ENCODE measurements at places on chromosomes 12 and 14.
A peak's percentile ranks its signal among the peaks of the same experiment; 100 is the strongest.

GRCh38 chr14:99441157-99441870, 39.3 kb downstream of the SETD3 start:
- no peak for DNase-seq

DNA sequence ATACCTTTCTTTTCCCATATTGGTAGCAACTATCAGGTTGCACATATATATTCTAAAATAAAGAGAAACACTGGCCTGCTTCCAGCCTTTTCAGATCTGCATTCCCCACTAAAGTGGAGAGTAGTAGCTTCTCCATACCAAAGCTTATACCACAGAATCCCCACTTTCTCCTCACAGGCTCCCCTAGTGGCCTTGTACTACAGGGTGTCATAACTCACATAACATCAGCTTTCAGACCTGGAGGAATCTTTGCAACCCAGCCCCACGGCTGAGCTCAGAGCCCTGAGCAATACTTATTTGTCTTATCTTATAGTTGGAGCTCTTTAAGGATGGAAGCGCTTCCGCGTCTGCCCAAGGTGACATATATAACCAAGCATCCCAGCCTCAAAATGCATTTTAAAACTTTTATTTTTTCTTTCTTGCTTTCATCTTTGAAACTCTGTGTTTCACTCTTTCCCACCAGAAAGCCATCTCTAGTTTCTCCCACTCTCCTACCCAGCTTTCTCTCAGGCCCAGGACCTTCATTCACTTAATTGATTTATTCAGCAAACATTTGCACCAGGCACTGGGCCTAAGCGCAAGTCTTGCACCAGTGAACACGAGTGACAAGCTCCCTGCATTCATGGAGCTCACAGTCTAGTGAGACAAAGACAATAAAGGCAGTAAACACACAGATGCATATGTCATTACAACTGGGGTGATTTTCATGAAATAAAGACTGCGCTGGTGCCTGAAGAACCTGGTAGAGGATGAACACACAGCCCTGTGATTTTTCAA, 254.7 kb downstream of the IPO8 start:
- DNase-seq, result no peak

DNA sequence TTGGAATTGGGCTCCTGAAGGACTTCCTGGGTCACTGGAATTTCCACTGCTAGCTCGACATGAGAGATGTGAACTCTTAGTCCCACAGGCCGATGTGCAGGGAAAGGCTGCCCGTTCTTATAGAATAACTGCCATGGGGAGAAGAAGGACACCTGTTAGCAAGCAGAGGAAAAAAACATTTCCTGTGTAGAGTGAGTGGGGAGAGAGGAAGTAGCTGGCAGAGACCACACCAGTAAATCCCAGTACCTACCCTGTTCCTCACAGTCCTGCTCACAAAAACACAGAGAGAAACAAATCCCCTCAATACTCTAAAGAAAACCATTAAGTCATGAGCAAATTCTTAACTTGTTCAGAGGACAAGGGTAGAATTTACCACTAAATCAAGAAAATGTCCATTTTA, 29.5 kb downstream of the AREL1 start:
- no peak for DNase-seq

DNA sequence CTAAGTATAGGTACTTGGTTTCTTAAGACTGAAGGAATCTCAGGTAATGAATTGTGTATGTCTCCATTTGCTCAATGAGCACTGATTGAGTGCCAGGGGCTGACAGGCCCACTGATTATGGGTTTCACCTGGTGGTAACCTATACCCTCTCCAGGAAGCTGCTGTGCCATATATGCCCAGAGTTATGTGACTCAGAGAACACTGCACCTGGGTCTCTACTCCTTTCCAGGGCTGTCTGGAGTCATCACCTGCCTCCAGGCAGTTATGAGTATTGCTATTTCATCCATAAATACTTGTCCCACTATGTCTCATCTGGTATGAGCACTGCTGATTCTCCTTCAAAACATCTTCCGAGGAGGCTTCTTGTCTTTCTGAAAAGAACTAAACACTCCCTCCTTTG, 692.9 kb downstream of the BCL11B start:
- no peak for DNase-seq

DNA sequence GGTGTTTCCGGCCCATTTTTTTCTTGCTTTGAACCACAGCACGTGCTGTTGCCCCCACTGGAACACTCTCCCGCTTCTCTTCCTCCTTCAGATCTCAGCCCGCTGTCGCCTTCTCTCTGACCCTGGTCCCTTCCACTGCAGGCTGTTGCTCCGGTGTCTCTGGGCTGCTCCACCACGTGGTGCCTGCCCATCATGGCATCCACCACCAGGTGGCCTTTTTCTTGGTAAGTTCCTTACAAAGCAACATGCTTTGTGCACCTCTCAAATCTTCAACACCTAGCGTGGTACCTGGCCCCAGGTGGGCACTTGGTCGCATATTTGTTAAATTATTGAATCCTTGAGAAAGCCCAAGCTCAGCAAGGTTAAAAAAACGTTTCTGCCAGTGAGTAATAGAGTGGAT, 19.1 kb downstream of the TUNAR start:
- DNase-seq, result peak; percentile 23

GRCh38 chr14:61561657-61562276, 133.5 kb upstream of the HIF1A start:
- DNase-seq, result no peak

- no peak for DNase-seq
These were observed 1.7 kb downstream of the ABCD2 start for GRCh38 chr12:39617887-39618286.

DNA sequence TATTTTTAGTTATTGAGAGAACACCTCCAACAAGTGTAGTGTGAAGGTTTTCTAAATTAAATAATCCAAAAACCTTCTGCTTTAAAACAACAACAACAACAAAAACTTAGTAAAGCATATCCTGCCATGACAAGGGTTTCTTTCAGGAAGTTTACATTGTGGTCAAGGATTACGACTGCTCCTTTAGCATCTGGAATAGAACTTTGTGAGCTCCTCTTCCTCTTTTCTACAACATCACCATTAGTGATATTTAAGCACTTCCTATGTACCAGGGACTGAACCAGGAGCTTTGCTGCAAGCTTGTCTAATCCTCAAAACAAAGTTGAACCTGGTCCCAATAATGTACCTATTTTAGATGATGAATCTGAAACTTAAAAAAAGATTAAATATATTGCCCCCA, 315.4 kb upstream of the KITLG start:
- no peak for DNase-seq

GRCh38 chr14:105260959-105261358, 12.6 kb downstream of the BTBD6 start:
- no peak for DNase-seq

DNA sequence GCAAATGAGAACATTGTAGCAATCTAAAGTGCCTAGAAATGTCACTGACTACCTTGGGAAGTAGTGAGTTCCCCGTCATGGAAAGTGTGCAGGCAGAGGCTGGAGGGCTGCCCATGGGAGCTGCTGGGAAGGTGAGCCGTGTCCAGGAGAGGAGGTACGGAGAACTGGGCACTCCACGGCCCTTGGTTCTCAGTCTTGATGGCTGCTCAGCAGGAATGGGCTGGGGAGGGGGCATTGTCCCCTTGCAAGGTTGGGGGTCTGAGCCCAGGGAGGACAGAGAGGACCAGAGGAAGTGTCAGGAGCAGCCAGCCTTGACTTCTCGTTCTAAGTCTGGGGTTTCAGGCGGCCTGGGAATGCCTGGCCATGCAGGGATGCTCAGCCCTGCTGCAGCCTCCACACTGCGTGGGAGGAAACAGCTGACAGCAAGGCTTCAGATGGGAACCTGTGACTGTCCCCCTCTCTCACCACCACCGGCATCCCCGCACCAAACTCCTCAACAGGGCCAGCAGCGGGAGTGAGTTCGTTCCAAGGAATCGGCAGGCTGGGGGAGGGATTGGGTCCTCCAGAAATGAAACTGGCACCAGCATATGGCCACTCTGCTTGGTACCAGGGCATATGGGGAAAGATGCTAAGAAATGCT, 140.2 kb downstream of the BCL11B start:
- no peak for DNase-seq

GRCh38 chr12:48988030-48988649, 10.0 kb downstream of the WNT1 start:
- DNase-seq, result peak; percentile 74

DNA sequence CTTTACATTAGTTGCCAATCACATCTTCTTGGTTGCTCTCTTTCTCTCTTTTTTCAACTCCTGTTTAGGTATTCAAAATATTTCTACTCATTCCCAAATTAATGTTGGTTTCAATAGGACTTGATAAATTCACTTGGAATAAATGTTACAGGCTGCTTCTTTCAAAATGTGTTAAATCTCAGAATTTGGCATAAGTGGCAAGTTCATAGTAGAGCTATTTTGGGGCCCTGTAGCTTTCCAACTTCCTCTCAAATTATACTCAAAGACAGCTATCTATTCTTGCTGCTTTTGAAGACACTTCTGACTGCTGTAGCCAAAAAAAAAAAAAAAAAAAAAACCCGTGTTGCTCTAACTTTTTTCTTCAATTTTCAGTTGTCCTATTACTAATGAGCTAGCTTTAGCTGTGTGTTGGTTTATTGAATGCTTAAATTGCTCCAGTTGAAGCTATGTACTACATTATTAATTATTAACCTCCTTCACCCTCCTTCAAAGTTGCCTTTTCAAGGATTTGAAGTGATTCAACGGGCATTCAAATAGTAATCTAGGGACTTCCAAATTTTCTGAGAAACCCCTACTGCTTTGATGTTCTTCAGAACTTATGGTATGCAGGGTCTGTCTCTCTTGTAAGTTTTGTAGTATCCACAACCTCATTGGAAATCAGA, 554.6 kb upstream of the FLRT2 start:
- no peak for DNase-seq

- no peak for DNase-seq
These were observed 81.4 kb downstream of the PIWIL1 start for GRCh38 chr12:130419116-130419515.

DNA sequence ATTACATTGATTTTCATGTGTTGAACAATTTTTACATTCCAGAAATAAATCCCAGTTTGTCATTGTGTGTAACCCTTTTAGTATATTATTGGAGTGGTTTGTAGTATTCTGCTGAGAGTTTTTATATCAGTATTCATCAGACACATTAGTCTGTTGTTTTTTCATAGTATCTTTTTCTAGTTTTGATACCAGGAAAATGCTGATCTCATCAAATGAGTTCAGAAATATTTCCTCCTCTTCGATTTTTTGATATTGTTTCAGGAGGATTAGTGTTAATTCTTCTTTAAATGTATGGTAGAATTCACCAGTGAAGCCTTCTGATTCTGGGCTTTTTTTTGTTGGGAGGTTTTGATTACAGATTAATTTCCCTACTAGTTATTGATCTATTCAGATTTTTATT, 15.3 kb downstream of the CLEC6A start:
- no peak for DNase-seq

GRCh38 chr12:28378736-28379135, 188.5 kb downstream of the CCDC91 start:
- no peak for DNase-seq

GRCh38 chr12:87311206-87311605, 718.0 kb downstream of the C12orf50 start:
- DNase-seq, result no peak

- no peak for DNase-seq
These were observed 13.6 kb upstream of the PPM1A start for GRCh38 chr14:60235440-60235839.

DNA sequence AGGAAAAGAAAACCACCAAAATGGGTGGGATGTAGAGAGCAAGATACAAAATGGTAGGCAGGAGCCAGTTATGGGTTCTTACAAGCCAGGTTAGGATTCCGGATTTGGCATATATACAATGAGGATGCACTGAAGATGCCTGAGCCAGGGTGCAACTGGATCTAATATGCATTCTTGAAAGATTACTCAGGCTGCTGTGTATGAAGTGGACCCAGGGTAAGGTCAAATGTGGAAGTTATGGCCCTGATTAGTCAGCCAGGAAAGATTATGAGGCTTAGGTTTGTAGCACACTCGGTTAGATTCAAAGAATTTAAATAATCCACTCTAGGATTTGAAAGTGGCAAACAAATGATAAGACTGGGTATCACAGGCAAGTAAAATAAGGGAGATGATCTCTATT, 1750.7 kb upstream of the FLRT2 start:
- DNase-seq, result no peak

DNA sequence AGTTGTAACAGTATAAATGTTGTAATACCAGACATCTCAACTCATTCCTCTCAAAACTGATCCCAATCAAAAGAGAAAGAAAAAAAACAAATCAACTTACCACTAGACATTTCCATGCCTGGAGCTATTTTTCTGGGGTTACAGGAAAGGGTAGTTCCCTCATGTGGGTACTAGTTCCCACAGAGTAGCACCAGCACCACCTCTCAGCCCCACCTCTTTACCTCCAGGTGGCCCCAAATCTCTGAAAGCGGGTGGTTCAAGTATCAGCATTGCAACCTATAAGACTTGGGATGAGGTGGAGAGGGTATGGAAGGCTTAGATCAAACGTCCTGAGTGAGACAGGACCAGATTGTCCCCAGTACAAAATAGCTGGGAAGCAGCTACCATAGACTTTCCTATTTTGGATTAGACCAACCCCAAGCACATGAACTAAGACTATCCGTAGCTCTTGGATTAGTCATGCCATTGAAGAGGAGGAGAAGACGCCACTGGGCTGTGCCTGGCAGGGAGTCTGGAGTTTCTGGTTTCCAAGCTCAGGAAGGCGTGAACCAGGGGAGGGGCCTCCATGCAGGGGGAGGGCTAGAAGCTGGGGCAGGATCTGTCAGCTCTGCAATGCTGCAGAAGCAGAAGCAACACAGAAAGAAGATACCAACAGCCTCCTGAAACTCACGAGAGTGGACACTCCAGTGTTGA, at the start of gene SLC39A2:
Gene SLC39A2, plus strand, starts transcription at position 620 of the 693 bp plus-strand sequence. CDS start 154 bp downstream, outside the sequence.
- DNase-seq, result no peak

DNA sequence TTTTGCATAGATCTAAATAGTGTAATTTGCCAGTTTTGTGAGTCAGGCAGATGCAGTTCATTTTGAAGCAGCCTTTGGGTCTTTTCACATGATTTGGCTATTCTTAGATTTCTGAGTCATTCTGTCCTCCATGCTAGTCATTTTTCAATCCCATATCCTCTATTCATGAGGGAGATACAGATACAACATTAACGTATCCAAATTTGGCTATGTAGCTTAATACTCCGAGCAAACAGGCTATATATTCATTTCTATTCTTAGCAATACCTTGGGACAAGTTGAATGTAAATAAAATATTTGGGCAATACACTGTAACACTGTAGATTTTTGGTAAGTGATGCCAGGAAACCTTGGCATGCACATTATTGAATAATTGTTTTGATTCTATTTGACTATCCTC, 270.7 kb upstream of the PDE3A start:
- DNase-seq, result no peak

DNA sequence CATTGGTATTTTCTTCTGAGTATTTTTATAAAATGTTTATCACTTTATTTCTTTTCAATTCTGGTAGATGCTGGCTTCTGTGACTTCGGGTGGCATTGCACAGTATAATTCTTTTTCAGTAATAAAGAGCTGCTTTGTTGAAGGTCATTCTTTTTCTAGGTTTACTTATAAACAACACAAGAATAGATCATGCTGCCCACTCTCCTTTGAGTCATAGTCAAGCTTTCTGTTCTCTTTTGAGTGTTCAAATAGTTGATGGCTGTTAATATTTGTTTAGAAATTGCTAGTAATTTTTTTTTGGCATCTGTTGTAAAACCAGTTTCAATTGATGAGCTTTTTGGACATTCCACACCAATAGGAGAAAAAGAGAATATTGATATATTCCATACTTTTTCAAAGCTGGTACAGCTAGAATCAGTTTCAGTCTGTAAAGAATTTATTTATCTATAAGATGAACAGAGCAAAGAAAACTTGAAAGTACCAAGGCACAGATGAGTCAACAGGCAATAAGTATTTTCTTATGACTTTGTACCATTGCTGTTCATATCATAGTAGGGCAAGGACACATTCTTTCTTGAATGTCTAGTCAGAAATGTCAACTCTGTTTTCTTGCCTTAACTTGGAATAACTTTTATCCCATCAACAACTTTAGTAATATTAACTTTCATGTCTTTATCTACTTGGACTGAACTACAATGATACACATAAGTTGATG, 513.0 kb upstream of the SEL1L start:
- DNase-seq, result no peak
